ENCODE measurements at places on chromosomes 1 and 21.

- no peak for DNase-seq
These were observed 16.6 kb downstream of the SYDE2 start for GRCh38 chr1:85184245-85184644.

DNA sequence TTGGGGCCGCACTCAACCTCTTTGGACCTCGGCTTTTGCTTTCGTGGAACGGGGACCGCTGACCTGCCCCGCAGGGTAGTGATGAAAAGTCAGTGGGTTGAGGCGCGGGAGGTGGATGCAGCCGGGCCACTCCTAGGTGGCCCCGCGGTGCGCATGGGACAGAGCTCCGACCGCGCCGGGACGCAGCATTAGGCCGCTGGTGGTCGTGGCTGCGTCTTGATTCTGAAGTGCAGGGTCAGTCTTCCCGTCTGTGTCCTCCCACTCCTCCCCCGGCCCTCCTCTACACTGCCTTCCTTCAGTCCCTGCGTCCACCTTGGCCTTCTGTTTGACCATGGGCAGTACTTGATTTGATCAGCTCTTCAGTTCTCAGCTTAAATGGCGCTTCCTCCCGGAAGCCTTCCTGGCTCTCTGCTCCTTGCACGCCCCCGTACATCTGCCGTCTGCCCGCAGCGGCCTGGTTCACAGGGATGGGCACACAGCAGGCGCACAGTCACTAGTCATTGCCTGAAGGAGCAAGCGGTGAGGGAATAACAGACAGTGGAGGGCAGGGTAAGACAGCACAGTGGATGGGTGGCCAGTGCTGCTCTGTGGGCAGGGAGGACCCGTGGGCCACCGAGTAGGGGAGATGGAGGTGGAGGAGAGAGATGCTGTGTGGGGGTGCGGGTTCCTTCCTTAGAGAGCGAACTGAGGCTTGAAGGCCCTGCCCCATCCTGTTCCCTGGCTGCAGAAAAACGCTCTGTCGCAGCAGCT lies 633 bp downstream of the THEMIS2 start:
- DNase-seq = peak; percentile 18

GRCh38 chr1:82421782-82422181 lies 621.0 kb downstream of the ADGRL2 start:
- no peak for DNase-seq

- no peak for DNase-seq
These were observed 23.3 kb upstream of the PADI6 start for GRCh38 chr1:17348593-17349234.

DNA sequence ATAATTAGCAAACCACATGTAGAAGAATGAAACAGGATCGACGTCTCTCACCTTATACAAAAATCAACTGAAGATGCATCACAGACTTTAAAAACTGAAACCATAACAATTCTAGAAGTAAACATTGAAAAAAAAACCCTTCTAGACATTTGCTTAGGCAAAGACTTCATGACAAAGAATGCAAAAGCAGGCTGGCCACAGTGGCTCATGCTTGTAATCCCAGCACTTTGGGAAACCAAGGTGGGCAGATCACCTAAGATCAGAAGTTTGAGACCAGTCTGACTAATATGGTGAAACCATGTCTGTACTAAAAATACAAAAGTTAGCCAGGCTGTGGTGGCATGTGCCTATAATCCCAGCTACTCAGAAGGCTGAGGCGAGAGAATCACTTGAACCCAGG lies 1351.7 kb downstream of the MRPL39 start:
- no peak for DNase-seq

DNA sequence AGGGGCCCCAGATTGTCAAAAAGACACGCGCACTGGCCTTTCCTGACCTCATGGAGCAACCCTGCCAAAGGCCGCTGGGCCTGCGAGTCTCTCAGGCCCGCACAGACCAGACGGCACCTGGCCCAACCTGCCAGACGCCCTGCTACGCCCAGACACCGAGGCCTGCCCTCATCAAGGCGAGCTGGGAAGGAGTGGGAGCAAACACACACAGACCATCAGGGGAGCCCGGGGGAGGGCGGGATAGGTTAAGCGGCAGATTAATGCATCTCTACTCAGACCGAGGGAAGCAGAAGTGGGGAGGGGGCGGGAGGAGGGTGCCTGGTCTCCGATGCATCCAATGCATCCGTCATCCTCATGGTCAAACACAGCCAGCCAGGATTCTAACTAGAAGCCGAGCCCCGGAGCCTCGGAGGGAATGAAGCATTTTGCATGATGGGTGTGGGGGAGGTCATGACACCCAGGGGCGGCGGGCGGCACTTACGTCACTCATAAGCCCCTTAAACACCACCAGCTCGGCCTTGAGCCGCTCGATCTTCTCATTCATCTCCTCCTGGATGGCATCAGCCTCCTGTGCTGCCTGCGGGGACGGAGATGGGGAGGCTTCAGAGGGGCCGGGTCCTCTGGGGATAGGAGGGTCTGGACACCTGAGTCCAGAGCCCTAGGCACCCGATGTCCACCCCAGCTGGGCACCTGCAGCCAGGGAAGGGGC lies 17.0 kb upstream of the ALDH4A1 start:
- DNase-seq = no peak

DNA sequence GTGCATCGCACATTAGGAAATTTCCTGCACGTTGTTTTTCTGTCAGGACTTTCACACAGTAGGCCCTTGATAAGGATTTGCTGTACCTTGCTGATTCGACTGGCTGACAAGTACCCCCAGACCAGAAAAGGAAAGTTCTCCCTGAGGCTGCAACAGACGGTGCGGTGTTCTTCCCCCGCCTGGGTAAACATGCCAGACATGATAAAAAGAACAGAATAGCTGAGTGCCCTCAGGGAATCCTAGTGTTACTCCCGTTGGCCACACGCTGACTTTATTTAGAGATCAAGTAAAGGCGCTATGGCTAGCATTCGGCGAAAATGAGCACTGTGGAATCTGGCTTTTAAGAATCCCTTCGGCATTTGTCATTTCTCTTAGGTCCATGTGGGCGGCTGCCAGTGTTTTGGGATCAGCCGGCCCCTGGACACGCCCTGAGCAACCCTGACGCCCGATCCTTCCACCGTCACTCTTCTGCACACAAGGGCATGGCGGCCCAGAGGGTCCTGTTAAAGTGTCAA lies 607.7 kb downstream of the KIF26B start:
- DNase-seq = no peak

GRCh38 chr1:61053226-61053711 lies 29.1 kb upstream of the NFIA start:
- no peak for DNase-seq
